ENCODE measurements at places on chromosomes 13 and 19.

- DNase-seq = no peak
- H3K36me3 ChIP-seq = no peaks in the 10 kb centered on the region
- H3K4me1 ChIP-seq = peaks cover 6% of the 10 kb centered on the region
- H3K27ac ChIP-seq = no peak overlapping the region
These were observed 5.7 kb downstream of the OPA3 start for GRCh38 chr19:45578861-45579260.

- no peak overlapping the region for H3K27ac ChIP-seq
- no peak overlapping the region for H3K4me3 ChIP-seq
- peaks cover 37% of the 10 kb centered on the region for H3K4me1 ChIP-seq
- no peak for DNase-seq
These were observed 121.6 kb upstream of the SPATA13 start for GRCh38 chr13:24038841-24039330.

GRCh38 chr19:1568320-1569019 lies at the start of gene MEX3D:
Gene MEX3D (minus strand): TSS chr19:1568325. CDS start chr19:1568058, 267 bp downstream.
- H3K36me3 ChIP-seq = no peaks in the 10 kb centered on the region
- peak within 1 kb of the TSS; percentile 89 for H3K27ac ChIP-seq
- H3K4me3 ChIP-seq = peak within 1 kb of the TSS; percentile 76
- H3K27me3 ChIP-seq = peaks cover 23% of the 10 kb centered on the region

DNA sequence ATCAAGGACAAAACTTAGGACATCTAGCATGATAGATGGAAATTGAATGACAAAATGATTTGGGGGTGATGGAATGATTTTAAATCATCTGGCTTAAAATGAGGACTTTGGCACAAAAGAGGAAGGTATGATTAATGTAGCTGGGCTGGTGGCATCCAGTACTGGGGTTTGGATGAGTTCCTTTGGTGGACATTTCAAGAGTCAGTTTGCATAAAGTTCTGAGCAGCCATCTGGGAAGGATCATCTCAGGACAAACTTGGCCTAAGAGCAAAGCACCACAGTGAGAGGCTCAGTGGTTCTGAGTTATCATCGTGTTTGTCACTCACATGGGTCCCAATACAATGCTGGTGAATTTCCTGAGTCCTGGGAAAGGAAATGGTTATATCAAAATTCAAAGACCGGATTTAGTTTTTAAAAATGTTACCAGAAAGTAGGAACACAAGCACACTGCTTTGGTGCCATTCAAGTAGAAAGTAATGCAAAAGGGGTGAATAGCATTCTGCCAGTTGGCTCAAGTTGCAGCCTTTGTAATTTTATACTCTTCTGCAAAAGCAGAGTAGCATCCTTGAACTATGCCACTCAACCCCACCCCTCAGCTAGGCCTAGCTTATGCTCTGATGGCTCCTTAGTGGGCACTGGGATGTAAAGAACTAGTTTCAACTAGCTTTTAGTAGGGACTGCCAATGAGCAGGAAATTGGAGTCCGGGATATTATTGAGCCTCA lies 219.0 kb downstream of the COG6 start:
- H3K27me3 ChIP-seq = no peaks in the 10 kb centered on the region
- DNase-seq = no peak
- no peaks in the 10 kb centered on the region for H3K4me1 ChIP-seq
- no peak overlapping the region for H3K4me3 ChIP-seq

DNA sequence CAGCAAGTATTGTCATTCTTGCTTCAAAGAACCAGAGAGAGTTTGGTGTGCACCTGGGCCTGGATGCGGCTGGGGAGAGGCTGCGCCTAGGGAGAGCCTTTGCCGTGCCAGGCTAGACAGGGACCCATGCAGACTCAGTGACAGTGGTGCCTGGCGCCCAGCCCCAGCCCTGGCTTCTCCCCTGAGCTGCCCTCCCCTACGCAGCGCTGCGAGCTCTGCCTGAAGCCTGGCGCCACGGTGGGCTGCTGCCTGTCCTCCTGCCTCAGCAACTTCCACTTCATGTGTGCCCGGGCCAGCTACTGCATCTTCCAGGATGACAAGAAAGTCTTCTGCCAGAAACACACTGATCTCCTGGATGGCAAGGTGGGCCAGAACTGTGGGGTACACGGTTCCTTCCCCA lies 12.0 kb downstream of the KMT2B start:
- no peaks in the 10 kb centered on the region for H3K4me1 ChIP-seq
- no peak overlapping the region for H3K4me3 ChIP-seq
- no peak overlapping the region for H3K27ac ChIP-seq
- no peaks in the 10 kb centered on the region for H3K27me3 ChIP-seq
- no peak for DNase-seq

GRCh38 chr13:93942016-93942415 lies 537.5 kb downstream of the DCT start:
- H3K27ac ChIP-seq = no peak overlapping the region
- H3K36me3 ChIP-seq = no peaks in the 10 kb centered on the region
- no peak for DNase-seq

DNA sequence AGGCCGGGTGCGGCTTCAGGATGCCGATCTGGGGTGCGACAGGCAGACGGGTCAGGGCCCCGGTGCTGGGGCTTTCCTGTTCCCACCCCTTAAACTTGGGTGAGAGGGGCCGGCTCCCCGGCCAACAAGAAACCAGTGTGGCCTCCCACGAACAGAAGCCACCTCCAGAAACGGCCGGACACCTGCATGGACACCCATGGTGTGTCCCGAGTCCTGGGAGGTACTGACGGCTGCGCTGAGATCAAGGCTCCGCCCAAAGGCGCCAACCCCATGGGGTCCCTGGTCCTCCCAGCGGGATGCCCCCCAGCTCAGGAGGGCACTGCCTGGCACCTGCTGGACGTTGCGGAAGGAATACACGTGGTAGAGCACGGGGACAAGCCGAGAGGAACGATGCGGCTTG lies 11.5 kb downstream of the POLRMT start:
- no peak overlapping the region for H3K27ac ChIP-seq
- H3K27me3 ChIP-seq = no peaks in the 10 kb centered on the region
- no peaks in the 10 kb centered on the region for H3K36me3 ChIP-seq
- no peak overlapping the region for H3K4me3 ChIP-seq

GRCh38 chr19:55198651-55199050 lies 10.7 kb downstream of the PTPRH start:
- H3K27ac ChIP-seq = no peak overlapping the region
- H3K4me1 ChIP-seq = no peaks in the 10 kb centered on the region
- peak; percentile 29 for DNase-seq
- no peaks in the 10 kb centered on the region for H3K36me3 ChIP-seq
- peaks cover 11% of the 10 kb centered on the region for H3K27me3 ChIP-seq
- no peak overlapping the region for H3K4me3 ChIP-seq

GRCh38 chr13:71210861-71211260 lies 656.1 kb downstream of the DACH1 start:
- no peak for DNase-seq
- H3K4me1 ChIP-seq = no peaks in the 10 kb centered on the region
- H3K36me3 ChIP-seq = no peaks in the 10 kb centered on the region
- no peak overlapping the region for H3K27ac ChIP-seq
- no peaks in the 10 kb centered on the region for H3K27me3 ChIP-seq
- H3K4me3 ChIP-seq = no peak overlapping the region

GRCh38 chr13:33362986-33363727 lies 77.6 kb upstream of the STARD13 start:
- no peak overlapping the region for H3K4me3 ChIP-seq
- H3K27me3 ChIP-seq = no peaks in the 10 kb centered on the region
- no peaks in the 10 kb centered on the region for H3K4me1 ChIP-seq
